RKO (cell line): ENCODE measurements at places on chromosomes 5 and 9.

DNA sequence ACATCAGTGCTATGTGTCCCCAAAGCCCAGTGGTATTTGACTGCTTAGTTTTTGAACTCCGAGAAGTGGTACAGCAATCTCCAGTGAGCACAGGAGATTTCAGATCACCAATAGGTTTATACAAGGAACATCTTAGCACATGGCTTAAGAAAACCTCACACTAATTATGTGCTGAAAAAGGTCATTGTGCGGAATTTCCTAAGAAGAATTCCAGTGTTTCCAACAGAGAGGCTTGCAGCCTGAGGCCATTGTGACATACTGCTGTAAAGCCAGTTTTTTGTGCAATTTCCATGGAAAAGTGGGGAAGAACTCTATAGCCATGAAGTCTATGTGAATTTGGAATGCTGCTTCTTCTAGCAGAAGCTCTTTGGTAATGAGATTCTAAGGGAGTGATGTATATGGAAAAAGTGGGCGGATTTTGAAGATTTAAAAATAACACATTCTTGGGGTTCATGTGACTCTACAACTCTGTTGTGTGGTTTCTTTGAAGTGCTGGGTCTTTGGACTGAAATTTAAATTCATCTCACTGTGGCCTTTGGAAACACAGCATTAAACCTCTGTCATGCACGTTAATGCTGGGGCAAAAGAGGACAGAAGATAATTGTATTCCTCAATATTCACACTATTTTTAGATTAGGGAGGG lies 110.5 kb upstream of the CD180 start:
- DNase-seq: no peak

- no peak for DNase-seq
These were observed 12.0 kb downstream of the IRX2 start for GRCh38 chr5:2739360-2740050.

DNA sequence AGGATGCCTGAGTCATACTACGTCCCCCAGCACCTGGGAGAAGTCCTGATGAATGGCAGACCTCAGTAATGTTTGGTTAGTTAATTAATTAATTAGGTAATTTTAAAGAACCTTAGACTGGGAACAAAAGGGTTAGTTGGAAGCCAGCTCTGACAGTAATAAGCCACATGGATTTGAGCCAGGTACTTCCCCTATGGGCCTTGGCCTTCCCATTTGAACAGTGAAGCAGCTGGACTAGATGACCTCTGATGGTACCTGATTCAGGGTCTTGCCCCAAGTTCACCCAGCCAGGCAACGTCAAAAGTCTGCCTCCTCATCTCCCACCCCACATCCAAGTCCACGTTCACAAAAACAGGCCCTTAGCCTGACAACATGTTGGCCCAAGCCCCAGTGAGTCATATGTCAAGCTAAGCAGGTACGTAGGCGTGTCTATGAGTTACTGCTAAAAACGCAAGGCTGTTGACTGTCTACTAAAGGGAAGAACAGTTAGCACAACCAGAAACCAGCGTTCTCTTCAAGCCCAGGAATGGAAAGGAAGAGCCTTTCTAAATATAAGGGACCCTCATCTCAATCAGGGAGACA lies 303.2 kb downstream of the ACTL7B start:
- peak; percentile 43 for DNase-seq

- DNase-seq: no peak
These were observed 165.3 kb downstream of the ERCC6L2 start for GRCh38 chr9:96040591-96041461.

GRCh38 chr5:131324303-131324702 lies 60.5 kb downstream of the CDC42SE2 start:
- DNase-seq: no peak

DNA sequence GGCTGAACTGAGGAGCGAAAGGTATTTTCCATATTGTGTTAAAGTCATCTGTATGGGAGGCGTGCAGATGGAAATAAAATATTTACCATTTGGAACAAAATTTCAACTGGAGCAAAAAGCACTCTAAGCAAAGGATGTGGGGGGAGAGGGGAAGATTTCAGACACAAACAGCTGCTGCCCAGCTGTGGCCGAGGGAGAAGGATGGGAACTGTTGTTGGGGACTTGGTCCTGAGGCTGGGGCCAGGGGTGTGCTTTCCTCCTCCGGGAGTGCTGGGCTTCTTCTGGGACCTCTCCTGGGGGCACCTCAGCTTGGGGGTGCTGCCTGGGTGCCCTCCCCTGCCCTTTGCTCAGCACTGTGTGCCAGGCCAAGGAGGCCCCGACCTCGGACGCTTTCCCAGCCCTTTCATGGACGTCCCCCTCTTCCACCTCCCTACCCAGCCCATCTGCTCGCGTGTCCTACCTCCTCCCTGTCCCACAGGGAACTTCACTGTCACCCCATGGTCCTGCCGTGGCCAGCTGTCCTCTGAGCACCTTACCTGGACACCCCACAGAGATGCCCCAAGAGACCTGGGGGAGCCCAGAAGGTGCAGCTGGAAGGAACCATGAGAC lies 101.9 kb upstream of the COL5A1 start:
- no peak for DNase-seq

DNA sequence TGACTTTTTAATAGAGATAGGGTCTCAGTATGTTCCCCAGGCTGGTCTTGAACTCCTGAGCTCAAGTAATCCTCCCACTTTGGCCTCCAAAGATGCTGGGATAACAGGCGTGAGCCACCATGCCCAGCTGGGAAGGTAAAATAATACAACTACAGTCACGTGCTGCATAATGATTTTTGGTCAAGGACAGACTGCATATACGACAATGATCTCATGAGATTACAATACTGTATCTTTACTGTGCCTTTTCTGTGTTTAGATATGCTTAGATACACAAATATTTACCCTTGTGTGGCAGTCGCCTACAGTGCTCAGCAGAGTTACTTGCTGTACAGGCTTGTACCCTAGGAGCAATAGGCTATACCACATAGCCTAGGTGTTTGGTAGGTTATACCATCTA lies 14.2 kb upstream of the IRF1 start:
- no peak for DNase-seq

- peak; percentile 30 for DNase-seq
These were observed 107.2 kb upstream of the MAMDC2 start for GRCh38 chr9:69936427-69936826.

DNA sequence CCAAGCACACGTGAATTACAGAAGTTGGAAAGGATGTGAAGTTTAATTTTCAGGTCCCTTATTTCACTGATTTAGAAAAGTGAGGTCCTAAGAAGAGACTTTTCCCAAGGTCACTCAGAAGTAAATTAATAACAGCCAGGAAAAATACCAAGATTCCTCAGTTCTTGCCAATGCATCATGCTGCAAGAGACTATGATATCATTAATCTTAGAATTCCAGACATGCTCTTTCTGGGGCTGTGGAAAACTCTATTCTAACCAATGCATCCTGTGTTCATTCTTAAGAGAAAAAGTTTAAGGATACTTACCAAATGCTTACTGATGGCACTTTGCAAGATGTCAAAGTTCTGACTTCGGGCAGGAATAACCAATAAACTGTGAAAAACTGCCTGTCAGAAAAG lies 42.8 kb downstream of the TEX10 start:
- DNase-seq: no peak

GRCh38 chr5:124920909-124921666 lies 174.6 kb upstream of the ZNF608 start:
- DNase-seq: no peak

DNA sequence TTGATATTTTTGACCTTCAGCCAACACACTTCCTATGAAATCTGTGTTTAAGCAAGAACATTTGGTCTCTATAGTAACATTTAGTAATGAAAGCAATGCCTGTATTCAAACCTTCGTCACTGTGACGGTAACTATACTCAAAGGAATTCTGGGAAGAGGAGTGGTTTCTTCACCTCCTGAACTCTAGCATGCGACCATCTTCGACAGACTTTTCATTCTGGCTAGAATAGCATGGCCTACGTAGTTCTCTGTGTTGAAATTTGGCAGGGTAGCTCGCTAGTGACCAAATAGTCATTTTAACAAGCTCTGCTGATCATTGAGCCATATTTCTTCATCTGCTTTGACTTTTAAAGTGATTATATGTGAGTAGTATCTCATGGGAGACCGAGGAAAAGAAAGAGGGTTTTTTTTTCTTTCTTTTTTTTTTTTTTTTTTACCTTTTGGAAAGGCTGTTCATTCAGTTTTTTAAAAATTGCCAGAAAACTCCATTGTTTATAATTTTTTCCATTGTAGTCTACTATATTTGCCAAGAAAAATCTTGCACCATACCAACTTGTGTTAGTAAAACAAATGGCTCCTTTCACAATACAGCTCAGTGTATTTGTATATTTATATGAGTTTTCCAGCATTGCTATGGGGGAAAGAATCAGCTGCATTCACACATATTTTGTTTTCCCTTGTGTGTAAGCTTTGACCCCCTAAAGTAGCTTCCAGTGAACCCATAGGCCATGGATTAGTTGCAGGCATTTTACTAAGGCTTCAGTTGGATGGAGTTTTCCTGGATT lies 166.8 kb downstream of the NNT start:
- DNase-seq: no peak

- no peak for DNase-seq
These were observed 37.1 kb downstream of the AGXT2 start for GRCh38 chr5:35010676-35011075.

DNA sequence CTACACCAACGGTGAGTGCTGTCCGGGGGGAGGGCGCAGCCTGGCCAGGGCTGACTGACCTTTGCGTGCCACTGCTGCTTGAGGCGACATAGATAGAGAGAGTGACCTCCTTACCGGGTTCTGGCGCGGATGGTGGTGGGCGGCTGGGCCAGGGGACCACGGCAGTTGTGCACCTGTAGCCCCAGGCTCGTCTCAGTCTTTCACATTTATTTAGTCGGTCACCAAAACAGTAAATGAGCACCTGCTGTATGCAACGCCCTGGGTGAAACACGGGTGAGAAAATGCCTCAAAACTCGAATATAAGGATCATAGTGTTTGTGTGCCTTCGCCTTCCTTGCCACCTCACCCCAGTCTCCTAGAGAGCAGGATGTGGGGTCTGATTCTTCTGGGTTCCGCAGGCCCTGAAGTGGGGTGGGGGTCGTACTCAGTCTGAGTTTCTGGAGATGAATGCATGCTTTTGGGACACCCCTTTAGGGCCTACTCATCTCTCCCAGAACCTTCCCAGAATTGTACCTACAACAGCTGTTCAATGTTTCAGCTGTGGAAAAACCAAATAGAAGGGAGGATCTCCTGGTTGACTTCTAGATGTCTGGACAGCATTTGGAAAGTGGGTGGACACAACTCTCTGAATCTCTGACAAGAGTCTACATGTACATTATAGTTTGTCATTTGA lies 714 bp downstream of the SEC24A start:
- peak; percentile 38 for DNase-seq

GRCh38 chr9:94859226-94859625 lies 132.7 kb downstream of the AOPEP start:
- no peak for DNase-seq

DNA sequence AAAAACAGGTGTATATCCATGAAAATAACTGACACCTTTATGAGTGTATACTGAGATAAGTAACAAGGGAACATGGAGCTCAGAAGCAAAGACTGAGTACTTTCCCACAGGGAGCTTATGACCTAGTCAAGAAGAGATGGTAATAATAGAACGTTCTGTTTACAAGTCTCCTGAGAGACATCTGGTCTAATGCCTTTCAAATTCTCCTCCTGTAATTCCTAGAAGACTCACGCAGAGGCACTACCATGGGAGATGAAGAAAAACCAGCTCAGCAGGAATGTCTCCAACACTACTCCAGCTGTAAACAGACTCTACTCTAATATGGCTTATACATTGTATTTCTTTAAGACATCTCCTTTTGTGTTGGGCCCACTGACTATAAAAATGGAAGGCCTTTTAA lies 503.6 kb upstream of the TUSC1 start:
- DNase-seq: no peak
